AG20443 (cell line): ENCODE measurements at places on chromosomes 12 and 14.

DNA sequence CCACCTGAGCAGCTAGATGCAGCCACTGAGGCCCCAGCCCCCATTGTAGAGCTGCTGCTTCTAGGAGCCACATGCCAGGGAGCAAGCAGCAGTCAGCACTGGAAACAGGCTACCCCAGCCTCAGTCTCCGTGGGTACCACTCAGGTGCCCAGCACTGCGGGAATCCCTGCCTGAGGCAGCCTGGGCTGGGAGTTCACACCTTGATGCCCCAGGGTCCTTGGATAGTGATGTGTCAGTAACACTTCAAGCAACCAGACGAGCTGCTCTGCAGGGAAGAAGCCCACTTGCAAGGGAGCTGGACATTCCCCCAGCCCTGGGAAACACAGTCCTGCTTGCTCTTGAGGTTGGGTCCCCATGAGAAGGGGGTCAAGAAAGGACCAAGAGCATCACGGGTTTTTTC, 90.7 kb downstream of the ZFP36L1 start:
- no peak for DNase-seq

GRCh38 chr14:57835766-57836165, 30.1 kb downstream of the SLC35F4 start:
- no peak for DNase-seq

- no peak for DNase-seq
Observed at GRCh38 chr14:71414631-71415403, 507.6 kb downstream of the PCNX1 start.

DNA sequence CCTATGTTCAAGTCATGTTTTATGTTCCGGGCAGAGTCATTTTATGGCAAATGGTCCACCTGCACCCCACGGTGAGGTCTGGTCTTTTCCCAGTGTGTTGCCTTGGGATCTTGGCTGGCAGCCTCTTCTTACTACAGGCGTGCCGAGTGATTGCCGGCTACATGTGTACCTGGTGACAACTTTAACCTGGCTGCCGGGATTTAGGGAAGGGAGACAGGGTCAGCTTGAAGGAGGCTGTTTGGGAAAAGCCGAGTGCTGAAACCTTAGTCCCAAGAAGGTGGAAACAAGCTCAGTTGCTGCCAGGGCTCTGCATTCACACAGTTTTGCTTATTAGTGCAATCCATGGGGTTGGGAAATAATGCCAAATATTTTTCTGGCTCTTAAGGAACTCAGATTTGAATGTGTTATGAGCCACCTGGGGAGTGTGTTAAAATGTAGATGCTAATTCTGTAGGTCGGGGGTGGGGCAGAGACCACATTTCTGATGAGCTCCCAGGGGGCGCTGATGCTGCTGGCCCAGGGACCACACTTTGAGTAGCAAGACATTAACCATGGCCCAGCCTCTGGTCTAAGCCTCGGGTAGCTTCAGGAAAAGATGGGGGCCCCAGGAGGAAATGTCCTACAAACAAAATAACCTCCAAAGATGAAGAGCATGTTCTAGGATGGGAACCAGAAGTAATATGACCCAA, 179.6 kb downstream of the TBX5 start:
- no peak for DNase-seq

GRCh38 chr14:100045642-100046344, 19.4 kb upstream of the EVL start:
- DNase-seq = peak; percentile 13

DNA sequence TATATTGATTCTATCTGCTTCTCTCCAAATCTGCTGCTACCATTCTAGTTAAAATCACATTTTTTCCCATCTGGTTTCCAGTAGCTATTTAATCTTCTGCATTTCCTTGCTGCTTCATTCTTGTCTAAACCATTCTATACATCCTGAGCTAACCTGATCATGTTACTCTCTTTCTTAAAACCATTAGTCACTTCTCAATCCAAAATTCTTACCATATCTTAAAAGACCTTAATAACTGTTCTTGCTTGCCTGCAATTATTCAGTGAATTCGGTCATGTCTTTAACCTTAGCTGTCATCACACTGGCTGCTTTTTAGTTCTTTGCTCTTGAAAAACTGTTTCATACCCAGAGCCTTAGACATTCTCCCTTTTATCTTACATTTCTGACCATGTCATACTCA, 56.4 kb upstream of the PZP start:
- no peak for DNase-seq

DNA sequence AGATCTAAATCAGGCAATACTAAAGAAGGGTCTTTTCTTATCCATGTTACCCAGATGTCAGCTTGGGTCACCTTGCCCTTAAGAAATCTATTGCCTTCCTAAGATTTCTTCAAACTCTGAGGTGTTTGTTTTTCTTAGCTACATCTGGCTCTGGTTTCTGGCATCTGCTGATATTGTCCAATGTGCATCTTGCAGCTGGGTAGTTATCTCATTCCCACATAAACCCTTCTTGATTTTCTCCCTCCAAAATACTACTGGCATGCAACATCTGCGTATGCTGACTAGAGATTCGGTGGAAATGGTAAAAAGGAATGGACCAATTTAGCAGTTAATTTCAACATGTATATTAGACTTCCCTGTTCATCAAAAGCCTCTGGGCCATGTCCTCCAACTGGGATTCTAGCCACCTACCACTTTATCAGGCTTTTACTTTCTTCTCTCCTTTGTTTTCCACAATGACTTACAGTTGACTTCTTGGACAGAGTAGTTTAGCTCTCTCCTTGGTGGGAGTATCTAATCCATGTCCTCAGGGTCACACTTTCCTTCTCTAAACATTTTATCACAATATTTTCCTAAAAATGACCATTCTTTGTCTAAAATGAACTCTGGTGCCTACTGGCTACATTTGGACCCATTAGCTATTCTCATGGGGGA, 324.8 kb upstream of the FAR2 start:
- no peak for DNase-seq

- peak; percentile 38 for DNase-seq
Observed at GRCh38 chr12:113850309-113851056, 115.6 kb downstream of the RBM19 start.

DNA sequence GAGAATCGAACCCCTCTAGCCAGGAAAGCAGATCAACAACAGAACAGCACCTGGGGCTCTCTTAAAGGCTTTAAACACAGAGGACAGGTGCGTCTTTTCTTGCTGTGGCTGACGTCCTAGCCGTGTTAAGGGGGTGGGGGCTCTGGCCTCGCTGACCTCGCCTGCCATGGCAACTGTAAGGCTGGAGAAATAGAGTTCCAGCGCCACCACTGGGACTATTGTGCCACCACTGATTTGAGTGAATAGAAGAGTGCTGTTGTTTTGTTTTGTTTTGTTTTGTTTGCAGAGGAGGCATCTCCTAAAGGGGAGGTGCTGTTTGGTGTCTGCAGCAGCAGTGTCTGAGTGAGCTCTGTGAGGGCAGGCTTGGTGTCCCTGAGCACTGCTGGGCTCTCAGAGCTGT, 34.2 kb upstream of the PRMT8 start:
- DNase-seq = no peak

GRCh38 chr12:104064842-104065427, 604 bp downstream of the HCFC2 start:
- DNase-seq = peak; percentile 37

GRCh38 chr14:68718023-68718990, 74.6 kb downstream of the ZFP36L1 start:
- no peak for DNase-seq

- peak; percentile 66 for DNase-seq
Observed at GRCh38 chr12:18690653-18691052, 47.2 kb downstream of the PLCZ1 start.

DNA sequence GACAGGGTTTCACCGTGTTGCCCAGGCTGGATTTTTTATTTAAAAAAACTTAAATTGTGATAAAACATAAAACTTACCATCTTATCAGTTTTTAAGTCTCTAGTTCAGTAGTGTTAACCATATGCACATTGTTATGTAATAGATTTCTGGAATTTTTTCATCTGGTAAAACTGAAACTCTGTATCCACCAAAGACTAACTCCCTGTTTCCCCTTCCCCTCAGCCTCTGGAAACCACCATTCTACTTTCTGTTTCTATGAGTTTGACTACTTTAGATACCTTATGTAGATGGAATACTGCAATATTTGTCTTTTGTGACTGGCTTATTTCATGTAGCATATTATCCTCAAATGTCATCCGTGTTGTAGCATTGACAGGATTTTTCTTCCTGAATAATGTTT, 12.8 kb upstream of the PLEKHG3 start:
- DNase-seq = no peak

DNA sequence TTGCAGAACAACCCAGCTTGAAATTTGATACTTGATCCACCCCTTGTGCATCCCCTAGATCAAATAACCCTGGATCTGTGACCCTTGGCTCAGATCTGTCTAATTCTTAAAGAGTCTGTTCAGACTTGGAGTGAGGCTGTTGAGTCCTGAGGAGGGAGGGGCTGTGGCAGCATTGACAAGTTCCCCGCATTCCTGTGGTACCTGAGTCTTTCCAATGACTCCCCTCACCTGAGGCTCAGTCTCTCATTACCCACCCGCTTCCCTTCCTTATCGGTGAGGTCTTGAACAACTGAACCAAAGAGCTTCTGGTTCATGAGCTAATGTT, 16.1 kb upstream of the HDAC7 start:
- DNase-seq = no peak

GRCh38 chr12:11929714-11930113, 141.0 kb upstream of the BCL2L14 start:
- no peak for DNase-seq

- DNase-seq = no peak
Observed at GRCh38 chr12:117733549-117733805, 235.3 kb downstream of the KSR2 start.

GRCh38 chr12:55930771-55931316, at the start of gene DGKA:
DGKA (plus strand) TSS chr12:55931162; CDS start chr12:55936504, 5,342 bp downstream.
- peak; percentile 67 for DNase-seq

DNA sequence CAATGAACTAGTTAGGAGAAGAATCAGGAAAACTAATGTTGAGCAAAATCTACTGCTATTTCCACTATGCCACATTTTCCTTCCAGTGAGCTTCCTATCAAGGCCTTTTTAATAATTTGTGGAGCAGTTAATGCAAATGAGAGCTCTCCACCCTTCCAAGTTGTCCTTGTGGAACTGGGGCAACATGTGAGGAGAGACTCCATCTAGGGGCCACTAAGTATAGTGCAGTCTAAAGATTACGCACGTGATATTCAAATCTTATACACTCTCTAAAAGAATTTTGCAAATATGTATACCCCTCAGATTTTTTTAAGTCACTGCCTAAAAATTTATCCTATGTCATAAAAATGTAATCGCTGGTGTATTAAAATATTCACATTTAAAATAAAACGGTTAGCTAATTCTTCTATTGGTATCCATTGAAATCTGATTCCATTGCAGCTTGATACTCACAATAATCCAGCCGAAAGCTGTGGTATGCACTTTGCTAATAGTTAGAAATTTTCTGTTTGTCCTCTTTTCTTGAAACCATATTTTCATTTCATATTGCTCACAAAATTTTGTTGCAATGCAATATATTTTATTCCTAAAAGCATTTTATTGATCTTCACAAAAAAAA, 100.1 kb downstream of the PAH start:
- peak; percentile 61 for DNase-seq

GRCh38 chr12:105474672-105475071, 144.2 kb downstream of the C12orf75 start:
- DNase-seq = peak; percentile 45

DNA sequence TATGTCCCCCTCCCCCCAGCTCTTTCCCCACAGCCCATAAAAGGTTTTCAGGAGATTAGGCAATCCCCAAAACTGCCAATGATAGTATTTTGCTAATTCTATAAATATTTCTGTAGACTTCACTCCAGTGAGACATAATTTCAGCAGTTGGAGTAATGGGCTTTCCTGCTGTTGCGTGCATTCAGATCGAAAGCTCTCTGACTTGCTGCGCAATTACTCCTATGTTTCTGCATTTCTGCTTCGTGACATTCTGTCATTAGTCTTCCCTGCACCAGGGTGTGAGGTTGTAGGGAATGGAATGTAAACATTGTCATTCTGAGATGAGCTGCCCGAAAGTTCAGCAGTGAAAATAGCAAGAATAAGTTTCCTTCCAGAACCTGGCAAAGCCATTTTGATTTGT, 58.2 kb downstream of the SAMD4A start:
- peak; percentile 54 for DNase-seq

DNA sequence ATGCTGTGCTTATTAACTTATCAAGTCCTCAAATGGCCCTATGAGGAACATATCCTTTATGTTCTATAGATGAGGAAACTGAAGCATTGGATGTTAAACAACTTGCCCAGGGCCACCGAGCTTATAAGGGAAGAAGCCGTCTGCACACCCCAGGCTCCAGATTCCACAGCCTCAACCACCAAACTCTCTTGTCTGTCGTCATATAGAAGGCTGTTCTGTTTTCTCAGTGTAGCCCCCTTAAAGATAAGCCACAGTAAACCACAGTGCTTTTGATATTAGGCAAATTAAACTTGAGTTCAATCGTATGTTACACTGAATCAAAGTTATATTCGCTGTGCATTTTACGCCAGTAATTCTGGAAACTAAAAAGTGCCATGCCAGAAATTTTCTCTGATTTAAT, 116.7 kb downstream of the PRKCH start:
- no peak for DNase-seq

- DNase-seq = no peak
Observed at GRCh38 chr14:45169906-45170305, 34.2 kb downstream of the FANCM start.

DNA sequence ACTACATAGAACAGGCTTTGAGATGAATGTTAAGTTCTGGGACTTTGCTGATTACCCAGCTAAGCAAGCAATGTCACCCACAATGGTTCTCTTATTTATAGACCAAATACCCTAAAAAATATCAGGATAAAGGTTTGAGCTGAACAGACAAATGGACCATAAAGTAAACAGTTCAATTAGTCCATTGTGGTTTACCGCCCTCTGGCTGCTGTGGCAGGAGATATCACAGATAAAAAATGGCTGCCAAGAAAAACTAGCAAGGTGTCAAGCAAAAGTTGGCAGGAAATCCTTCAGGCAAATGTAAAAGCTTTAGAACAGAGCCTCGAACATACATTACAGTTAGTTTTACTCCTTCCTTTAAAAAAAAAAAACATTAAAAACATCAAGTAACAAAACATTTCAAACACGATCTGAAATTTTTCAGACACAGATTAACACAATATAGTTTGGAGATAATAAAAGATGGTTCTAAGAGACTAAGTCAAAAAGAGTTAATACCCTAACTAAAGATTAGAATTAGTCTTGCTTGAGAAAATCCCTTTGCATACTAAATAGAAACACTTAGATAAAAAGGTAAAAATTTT, 41.3 kb downstream of the MED13L start:
- peak; percentile 35 for DNase-seq

- no peak for DNase-seq
Observed at GRCh38 chr14:64159588-64159987, 134.6 kb downstream of the ESR2 start.

DNA sequence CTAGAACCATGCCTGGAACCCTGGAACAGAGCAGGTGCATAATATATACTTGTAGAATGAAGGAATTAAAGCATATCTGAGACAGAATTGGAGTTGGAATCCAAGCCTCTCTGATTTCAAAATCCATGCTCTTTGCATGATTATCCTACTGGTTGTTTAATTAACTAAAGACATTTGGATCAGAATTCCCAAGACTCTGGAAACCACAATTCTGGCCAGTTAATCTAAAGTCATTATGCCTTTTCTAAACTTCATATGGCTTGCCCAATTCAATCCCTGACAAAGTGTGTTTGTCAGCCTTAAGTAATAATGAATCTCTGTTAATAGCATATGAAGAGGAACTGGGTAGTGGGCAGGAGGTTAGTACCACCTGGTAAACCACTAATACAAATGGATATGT, 422.6 kb downstream of the ATP23 start:
- no peak for DNase-seq

GRCh38 chr14:34997762-34998161, 15.0 kb downstream of the SRP54 start:
- DNase-seq = no peak
